Right kidney (tissue), 9 donors: ENCODE measurements at places on chromosomes 7 and 10.
A peak's percentile ranks its signal among the peaks of the same experiment; 100 is the strongest.

- DNase-seq: peak; percentile 48
Measured at GRCh38 chr7:437329-438251, 82.1 kb downstream of the PDGFA start.

- DNase-seq: no peak
Measured at GRCh38 chr10:60747817-60748469, 30.3 kb upstream of the CDK1 start.

GRCh38 chr10:110666673-110667072 is 22.5 kb downstream of the RBM20 start:
- no peak for DNase-seq

DNA sequence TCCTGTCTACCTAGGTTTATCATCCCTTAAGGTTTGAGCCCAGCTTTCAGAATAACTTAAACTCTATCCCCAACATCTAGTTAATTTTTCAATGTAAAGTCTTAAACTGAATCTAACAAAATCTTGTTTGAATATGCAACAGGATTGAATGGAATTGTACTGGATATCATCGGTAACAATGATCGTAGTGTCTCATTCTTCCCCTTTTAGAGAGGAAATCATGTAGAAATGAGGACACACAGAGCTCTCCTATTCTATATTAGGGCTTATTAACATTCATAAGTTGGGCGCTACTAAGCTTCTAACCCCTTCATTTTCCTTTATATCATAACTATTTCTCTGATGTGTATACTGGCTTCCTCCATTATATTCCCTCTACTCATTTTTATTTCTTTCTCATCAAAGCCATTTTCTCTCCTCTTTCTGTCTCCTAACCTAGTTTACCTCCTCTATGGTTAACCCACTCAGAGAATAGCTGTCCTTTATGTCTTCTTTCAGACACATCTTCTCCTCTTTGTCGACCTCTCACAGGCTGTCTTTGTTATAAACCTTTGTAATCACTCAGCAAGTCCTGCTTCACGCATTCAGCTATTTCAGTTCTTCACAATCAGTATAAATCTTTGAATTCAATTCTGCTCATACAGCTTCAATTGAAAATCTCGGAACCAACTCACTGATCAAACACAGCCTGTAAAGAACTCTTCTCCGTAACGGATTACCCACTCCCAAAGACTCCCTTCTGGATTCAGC is 1019.0 kb upstream of the C7orf33 start:
- no peak for DNase-seq

DNA sequence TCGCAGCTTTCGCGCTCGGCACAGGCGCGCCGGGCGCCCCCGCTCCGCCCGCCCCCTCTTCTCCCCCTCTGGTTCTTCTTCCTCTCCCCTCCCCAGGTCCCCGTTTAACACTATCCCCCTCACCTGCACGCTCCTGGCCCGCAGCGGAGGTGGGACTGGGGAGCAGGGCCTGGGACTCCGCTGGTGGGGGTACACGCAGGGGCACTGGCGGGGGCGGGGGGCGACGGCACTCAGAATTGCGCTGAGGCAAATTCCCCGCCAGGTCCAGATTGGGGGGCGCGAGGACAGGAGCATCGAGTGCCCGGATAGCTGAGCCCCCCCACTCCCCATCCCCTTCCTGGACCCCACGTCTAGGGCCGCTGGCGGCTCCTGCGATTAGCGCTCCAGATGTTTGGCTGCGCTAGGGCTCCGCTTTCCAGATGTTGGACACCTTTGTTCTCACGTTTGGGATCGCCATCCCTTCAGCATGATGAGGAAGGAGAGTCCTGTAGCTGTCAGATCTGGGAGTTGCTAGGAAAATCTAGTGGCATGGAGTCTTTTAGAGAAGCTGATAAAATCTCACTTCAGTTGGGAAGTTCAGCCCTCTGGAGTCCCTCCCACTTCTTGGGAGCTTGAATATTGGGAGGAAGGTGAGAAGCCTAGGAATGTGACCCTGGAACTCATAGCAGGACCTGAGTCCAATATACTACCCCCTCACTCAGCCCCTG is 31.4 kb upstream of the PAX2 start:
- no peak for DNase-seq

DNA sequence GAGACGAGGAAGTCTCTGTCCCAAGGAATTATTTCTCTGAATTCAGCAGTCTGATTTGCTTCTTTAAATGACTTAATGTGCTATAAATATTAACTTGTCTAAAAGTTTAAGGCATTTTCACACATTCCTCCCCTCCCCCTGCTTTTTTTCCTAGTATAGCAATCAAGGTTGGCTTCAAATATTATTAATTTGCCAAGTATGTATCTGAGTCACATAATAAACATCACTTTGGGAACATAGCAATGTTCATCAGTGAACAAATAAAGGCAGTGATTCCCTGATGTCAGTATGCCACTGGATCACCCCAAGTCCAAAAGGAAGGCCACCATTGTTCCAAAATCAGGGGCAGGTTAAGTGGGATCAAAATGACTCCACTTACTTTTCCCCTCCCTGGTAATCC is 40.5 kb downstream of the PDE6C start:
- no peak for DNase-seq

- DNase-seq: no peak
Measured at GRCh38 chr7:67463316-67463715, 466.7 kb downstream of the TYW1 start.

- DNase-seq: no peak
Measured at GRCh38 chr10:6823770-6824169, 243.7 kb upstream of the PRKCQ start.

DNA sequence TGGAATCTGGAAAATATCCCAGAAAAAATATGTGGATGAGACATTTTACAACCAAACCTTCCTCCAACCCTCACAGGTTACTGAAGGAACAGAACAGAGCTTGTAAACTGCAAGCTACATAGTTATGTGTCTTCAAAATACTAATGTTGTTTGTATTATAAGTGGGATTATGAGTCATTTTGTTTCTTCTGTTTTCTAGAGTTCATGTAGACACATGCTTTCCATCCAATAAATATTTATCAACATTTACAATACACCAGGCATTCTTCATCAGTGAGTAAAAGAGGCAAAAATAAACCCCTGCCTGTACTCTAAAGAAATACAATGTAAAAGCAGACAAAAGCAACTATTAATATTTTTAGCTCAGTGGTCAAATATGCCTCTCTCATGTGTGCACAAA is 38.0 kb upstream of the TES start:
- no peak for DNase-seq

DNA sequence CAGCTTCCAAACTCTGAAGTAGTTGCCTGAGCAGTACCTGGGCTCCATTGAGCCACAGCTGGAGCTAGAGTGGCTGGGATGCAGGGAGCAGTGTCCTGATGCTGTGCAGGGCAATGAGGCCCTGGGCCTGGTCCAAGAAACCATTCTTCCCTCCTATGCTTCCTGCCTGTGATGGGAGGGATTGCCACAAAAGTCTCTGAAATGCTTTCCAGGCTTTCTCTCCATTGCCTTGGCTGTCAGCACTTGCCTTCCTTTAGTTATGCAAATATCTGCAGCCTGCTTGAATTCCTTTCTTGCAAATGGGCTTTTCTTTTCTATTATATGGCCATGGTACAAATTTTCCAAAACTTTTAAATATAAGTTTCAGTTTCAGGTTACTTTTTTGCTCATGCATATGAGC is 972.2 kb upstream of the MBL2 start:
- DNase-seq: no peak

- DNase-seq: no peak
Measured at GRCh38 chr7:53900856-53901528, 641.2 kb upstream of the VSTM2A start.

DNA sequence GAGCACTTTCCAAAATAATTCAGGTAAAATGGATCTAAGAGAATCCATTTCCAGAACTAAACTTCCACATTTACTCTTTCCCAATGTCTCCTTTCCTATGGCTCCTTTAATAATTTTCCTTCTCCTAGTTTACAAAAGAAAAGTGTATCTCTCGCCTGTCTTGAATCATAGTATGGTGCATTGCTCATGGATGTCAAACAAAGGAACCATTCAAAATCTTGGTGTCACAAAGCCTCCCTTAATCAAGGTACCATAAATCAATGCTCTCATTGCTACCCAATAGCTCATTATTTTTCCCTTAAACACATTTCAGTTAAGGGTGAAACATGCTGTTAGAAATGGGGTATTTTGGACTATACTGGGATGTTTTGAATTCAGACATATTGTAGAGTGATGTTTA is 57.6 kb upstream of the KCNMA1 start:
- DNase-seq: no peak

- DNase-seq: no peak
Measured at GRCh38 chr7:47498229-47499056, 83.5 kb downstream of the TNS3 start.

GRCh38 chr7:815284-816216 is 16.7 kb upstream of the SUN1 start:
- peak; percentile 80 for DNase-seq

DNA sequence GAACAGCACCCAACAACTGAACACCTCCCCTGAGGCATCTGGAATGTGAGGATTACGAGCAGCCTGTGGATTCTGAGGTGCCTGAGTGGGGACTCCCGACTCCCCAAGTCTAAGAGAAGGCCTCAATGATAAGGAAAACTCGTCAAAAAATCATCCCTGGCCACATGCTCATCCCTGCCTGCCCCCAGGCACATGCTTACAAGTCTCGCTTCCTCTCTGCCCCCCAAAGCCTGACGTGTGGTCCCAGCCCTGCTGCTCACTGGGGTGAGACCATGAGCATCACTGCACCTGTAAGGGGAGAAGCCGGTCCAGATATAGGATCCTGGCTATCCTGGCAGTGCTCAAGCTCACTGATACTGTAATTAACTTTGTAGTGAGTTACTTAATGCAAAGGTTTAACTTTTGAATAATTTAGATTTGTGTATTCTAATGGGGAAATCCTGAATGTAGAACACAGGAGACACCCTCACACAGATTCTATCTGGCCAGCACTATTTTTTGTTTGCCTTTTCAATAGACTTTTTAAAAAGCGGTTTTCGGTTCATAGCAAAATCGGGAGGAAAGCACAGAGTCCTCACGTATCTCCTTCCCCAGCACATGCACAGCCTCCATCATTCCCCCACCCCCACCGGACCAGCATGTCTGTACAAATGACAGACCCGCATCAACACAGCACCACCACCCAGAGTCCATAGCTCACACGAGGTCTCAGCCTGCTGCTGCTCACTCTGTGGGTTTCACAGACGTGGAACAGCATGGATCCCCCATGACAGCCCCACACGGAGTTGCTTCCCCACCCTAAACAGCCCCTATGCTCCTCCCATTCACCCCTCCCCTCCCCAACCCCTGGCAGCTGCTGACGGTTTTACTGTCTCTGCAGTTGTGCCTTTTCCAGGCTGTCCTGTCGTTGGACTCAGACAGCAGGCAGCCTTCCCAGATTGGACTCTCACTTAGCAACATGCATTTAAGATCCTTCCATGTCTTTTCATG is 167.9 kb downstream of the DIP2C start:
- DNase-seq: no peak

GRCh38 chr7:137932881-137933269 is 69.0 kb downstream of the CREB3L2 start:
- DNase-seq: peak; percentile 23

- DNase-seq: no peak
Measured at GRCh38 chr10:44398271-44398670, 13.4 kb upstream of the CXCL12 start.

- no peak for DNase-seq
Measured at GRCh38 chr10:86486856-86487255, 34.7 kb downstream of the WAPL start.

GRCh38 chr10:121709675-121710073 is 111.4 kb upstream of the FGFR2 start:
- no peak for DNase-seq

GRCh38 chr10:133251388-133252222 is 13.9 kb downstream of the VENTX start:
- no peak for DNase-seq

GRCh38 chr7:38973760-38974159 is 3.9 kb upstream of the POU6F2 start:
- no peak for DNase-seq

GRCh38 chr10:13224210-13224995 is 9.8 kb downstream of the UCMA start:
- DNase-seq: no peak

- DNase-seq: no peak
Measured at GRCh38 chr7:124689523-124689922, 76.1 kb downstream of the GPR37 start.

- DNase-seq: no peak
Measured at GRCh38 chr7:82961240-82961639, 201.4 kb downstream of the PCLO start.

GRCh38 chr7:29482056-29482455 is 81.6 kb upstream of the PRR15 start:
- DNase-seq: no peak

DNA sequence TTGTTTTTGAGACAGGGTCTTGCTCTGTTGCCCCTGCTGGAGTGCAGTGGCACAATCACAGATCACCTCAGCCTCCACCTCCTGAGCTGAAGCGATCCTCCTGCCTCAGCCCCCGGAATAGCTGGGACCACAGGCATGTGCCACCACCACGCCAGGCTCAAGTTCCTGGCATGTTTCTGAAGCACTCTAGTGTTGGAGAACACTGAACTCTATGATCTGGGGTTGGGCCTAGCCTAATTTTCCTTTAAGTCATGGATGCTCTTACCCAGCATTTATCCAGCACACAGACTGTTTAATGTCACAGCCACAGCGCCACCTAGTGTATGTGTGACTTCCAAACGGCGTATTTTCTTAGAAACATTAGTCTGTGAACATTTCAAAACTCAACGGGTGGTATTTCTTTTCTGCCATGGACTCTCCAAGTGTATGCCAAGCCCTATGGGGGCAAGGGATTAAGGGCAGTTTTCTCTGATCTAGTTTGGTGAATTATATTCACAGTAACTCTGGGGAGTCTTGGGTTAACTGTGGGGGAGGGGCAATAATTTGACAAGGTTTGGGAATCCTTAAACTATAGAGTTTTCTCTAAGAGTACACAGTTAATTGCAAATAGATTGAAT is 91.8 kb downstream of the CREM start:
- DNase-seq: peak; percentile 60

DNA sequence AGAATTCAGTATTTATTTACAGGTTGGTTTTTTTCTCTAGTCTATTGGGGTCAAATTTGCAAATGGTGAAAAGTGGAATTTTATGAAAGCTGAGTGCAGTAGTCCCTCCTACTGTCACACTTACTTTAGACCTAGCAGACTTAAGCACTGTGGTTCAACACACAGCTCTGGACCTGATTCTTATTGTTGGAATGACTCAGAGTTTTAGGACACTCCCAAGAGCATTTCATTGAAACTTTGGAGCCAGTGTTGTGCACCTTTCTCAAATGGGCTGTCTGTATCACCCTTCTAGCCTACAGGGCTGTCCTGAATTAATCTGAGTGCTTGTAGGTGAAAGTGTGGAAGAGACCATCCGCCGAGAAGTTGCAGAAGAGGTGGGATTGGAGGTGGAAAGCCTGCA is 16.1 kb downstream of the NUDT13 start:
- DNase-seq: no peak

DNA sequence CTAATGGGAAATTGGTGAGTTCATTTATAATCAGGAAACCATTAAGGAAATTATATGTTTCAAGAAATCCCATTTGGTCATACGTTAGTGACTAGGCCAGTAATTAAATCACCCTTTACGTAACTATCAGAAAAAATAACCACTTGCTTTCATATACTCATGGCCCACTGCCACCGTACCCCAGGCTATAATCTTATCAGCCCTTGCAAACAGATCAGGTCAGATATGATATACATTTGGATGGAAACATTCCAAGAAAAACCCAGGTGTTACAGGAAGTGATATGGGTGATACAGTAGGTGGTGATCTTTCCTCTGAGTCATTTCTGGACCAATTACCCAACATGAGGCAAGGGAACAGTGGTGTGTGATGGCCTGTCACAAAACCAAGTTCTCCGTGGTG is 481.0 kb upstream of the SEMA3A start:
- no peak for DNase-seq
